C1 segment of cervical spinal cord (tissue), 14 donors: ENCODE measurements at places on chromosomes 11 and 22.

DNA sequence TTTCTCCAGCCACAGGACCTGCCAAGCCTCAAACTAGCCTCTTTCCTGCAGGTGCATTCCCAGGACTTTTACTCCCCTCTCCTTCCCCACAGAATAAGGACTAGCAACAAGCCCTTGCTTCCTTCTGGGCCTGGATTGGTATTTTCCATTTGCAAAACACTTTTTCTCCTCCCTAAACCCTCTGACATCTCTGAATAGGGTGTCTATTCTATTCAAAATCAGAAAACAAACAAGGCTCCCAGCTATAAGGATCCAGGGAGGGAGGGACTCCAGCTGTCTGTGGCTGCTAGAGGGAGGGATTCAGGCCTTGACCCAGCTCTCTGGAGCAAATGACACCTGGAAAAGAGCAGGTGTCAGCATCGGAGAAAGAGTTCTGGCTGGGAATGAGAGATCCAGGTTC, 168.5 kb upstream of the BDNF start:
- DNase-seq: no peak

GRCh38 chr11:130096823-130097222, 27.1 kb downstream of the APLP2 start:
- no peak for DNase-seq

DNA sequence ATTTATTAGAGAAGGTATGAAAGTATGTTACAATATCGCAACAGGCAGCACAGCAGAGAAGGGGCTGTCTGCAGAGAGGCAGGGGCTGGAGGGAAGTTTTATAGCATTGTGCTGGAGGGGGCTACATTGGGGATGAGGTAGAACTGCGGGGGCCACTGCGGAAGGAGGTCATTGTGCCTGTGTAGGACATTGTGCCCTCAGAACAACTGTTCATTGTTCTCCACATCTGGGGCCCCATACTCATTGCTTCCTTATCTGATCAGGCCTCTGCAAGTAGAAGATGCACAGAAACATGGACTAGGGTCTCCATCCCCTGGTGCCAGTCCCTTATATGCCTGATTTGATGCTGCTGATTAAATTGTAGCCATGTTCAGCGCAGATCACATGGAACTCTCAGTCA, 12.1 kb downstream of the NADSYN1 start:
- no peak for DNase-seq

GRCh38 chr22:23693979-23694680, 3.3 kb downstream of the RGL4 start:
- DNase-seq: no peak

- no peak for DNase-seq
These were observed 547 bp downstream of the UVRAG start for GRCh38 chr11:75815345-75816168.

- no peak for DNase-seq
These were observed 339.4 kb downstream of the MN1 start for GRCh38 chr22:27462190-27462589.

- no peak for DNase-seq
These were observed 82.2 kb upstream of the SEPTIN5 start for GRCh38 chr22:19631899-19632667.

- DNase-seq: no peak
These were observed 10.1 kb downstream of the MRPL16 start for GRCh38 chr11:59800390-59801025.

DNA sequence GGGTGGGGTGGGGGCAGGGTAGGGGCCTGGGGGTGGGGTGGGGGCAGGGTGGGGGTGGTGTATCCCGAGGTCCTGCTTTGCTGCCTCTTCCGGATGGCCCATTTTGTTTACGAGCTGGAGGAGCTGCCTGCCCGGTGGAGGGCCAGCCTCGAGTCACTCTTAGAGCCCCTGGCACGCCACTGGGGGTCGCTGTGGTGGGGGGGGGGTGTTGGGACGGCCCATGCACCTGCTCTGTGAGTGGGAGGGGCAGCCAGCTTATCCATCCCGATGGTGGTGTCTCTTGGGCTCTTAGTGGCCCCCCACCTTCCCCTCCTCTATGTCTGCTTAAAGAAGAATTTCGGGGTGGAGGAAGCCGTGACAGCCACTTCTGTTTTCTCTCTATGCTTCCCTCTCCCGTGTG, 24.6 kb downstream of the MRGPRD start:
- DNase-seq: no peak

- DNase-seq: no peak
These were observed 10.6 kb upstream of the SH3BP1 start for GRCh38 chr22:37628830-37629229.

DNA sequence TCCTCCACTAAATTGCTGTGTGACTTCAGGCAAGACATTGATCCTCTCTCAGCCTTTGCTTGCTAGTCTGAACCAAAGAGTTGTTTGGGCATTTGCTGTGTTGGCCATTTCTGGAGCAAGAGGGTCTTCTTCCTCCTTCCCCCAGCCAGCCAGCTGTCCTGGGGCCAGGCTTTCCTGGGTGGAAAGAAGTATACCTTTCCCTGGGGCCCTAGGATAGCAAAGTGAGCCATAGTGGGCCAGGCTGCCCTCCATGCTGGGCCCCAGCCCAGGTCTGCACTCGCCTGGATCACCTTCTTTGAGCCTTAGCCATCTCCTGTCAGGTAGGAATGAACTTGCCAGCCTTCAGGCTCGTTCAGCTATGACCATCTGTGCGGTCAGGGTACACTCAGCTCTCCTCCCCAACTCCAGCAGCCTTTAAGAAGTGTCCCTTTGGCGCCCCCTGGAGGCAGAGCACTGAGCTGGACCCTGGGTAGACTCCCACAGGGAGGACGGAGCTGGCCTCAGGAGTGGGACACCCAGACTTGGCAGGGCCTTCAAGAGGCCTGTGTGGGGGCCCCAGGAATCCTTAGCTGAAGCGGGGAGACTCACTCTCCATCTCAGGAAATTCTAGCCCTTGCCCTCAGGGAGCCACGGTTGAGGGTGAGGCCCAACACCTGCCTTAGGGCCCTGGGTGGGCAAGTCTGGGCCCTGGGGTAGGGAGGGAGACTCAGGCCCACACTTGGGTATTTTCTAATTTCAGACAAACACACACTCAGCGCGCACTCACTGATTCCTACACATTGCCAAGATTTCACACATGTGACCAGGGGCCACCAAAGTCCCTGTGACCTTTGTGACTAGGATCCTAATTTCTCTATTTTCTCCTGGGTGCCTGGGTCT, 35.6 kb upstream of the TPBGL start:
- DNase-seq: peak; percentile 42

DNA sequence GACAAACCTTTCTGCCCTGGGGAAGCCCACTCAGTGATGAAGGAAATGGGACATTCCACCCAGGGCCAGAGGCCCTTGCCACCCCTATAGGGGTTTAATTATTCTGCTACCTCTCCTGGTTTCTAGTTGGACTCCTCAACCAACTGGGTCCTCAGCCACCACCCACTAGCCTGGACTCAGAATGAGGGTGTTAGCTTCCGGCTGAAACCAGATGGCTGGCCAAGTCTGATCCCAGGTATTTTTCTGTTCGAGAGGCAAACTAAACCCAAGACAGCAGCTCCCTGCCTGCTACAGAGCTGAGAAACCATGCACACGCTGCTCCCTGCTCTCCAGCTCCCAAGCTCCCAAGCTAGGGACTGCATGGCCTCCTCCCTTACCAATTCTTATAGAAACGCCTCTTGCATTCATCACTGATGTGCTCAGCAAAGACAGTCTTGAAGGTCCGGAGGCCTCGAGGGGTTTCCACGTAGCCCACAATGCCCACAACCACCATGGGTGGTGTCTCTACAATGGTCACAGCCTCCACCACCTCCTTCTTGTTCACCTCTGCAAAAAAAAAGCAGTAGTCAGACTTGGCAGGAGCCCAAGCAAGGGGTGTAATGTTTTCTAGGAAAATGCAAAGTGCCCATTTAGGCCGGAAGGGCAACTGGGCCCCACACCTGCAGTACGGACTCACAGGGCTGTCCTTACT, 2.2 kb downstream of the RPL3 start:
- DNase-seq: no peak

- no peak for DNase-seq
These were observed 11.9 kb downstream of the SNRPD3 start for GRCh38 chr22:24567668-24568067.

DNA sequence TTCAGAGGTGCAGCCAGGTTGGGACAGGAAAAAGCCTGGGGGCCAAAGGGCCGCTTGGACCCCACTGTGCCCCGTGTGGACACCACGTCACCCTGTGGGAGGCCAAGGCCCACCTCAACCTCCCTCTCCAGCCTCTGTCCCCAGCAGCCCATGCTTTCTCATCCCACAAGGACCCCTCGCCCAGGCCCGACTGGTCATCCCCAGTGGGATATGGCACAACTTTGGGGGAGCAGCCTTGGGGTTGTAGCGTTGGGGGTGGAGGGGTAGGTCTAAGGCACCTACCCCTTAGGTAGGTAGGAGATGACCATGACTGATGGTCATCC, 44.0 kb downstream of the IGF2 start:
- DNase-seq: no peak

- no peak for DNase-seq
These were observed 20.6 kb downstream of the STARD10 start for GRCh38 chr11:72773291-72773690.

GRCh38 chr22:19187716-19188563, 9.4 kb upstream of the SLC25A1 start:
- DNase-seq: no peak

- DNase-seq: no peak
These were observed 652.5 kb downstream of the NTM start for GRCh38 chr11:132022733-132023478.

DNA sequence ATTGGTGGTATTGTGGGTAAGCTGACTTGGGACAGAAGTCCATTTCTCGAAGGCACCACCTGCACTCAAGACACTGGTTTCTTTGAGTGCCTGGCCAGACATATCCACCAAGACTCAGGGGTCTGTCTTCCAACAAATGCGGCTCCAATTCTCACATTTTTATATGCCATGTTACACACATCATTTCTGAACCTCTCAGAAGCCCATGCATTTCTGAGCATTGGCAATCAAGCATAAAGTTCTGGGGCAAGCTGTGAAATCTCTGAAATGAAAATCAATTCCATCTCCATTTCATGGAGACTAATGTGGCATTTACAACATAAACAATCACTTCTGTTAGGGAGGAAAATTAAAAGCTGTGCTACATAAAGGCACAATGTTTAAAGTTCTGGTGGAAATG, 243.7 kb downstream of the KIRREL3 start:
- no peak for DNase-seq

- DNase-seq: peak; percentile 14
These were observed 47.8 kb downstream of the DBX1 start for GRCh38 chr11:20112291-20113148.

DNA sequence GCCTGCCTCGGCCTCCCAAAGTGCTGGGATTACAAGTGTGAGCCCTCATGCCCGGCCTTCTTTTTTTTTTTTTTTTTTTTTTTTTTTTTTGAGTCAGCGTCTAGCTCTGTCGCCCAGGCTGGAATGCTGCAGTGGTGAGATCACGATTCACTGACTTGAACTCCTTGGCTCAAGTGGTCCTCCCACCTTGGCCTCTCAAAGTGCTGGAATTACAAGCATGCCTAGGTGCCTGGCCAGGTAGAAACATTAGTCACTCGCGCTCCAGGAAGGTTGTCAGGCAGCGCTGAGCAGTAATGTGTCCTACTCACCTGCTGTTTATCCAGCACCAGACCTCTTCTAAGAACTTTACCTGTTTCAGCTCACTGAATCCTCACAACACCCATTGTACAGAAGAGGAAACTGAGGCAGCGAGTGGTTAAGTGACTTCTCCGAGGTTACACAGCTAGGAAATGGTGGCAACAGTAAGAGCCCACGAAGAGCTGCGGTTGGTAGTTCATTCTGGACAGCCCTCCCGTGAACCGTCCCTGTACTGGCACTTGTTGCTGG, 496 bp upstream of the CST6 start:
- DNase-seq: no peak

GRCh38 chr11:87256694-87257340, 219.1 kb downstream of the TMEM135 start:
- no peak for DNase-seq

DNA sequence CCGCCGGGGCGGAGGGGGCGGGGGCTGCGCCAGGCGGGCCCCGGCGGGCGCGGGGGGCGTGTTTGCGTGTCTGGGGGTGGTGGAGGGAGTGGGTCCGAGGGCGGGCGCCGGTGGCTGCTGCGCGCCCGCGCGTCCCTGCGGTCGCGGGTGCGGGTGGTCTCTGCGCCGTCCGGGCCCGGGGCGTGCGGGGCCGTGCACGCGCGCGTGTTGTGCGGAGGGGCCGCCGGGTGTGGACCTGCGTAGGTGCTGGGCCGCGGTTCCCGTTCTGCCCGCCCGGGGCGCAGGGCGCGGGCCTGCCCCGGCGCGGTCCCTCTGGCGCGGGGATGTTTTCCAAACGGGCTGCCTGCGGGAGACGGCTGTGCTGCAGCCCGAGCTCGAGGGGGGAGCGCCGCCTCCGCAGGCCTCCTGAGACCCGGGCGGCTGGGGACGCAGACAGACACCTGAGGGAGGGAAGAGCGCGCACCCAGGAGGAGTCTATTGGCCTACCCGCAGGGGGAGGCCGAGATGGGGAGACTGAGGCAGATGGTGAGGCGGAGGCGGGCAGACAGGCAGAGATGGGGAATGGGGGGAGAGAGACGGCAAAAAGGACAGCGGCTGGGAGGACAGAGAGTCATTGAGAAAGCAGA, 442 bp downstream of the PELI3 start:
- no peak for DNase-seq

GRCh38 chr22:37223965-37224551, 11.8 kb upstream of the SSTR3 start:
- DNase-seq: no peak

DNA sequence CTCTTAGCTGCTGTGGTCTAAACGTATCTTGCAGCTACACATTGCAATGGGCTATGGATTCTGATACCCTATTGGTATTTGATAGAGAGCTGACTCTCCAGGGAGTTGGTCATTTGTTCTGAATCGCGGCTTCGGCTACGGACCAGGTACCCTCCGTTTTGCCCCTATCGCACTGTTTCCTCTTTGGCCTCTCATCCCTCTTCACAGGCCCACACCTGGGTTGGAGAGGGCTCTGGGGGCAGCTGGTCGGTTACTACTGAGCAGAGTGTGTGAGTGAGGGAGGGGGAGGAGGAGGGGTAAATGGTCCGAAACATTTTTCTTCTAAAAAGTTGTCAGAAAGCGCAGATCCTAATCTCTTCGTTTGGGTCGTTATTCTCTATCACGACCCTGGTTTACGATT, 48.8 kb upstream of the HSD17B12 start:
- DNase-seq: no peak

- no peak for DNase-seq
These were observed 6.9 kb upstream of the CYP2R1 start for GRCh38 chr11:14898906-14899305.

DNA sequence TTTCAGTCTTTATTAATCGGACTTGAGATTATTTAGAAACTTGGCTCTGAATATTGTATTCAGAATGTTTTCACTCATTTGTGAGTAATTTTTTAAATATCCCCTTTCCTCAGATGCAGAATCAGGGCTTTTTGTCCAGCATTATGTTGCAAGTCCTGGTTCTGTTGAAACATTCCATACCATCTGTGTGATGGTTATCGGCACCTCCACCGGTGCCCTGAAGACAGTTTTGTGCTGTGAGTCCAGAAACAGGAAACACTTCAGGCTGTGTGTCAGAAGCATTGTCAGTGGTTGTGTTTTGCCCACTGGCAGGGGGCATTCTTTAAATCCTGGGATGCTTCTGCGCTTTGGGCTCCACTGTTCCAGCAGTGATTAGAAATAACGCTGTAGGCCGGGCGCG, 20.4 kb downstream of the CDPF1 start:
- DNase-seq: no peak
